NCI-H1048 (cell line): ENCODE measurements at places on chromosomes 4 and X.

GRCh38 chr4:11409632-11410031, 19.1 kb downstream of the HS3ST1 start:
- no peak for DNase-seq

- no peak for DNase-seq
These were observed 12.2 kb downstream of the PLS3 start for GRCh38 chrX:115573185-115573584.

- no peak for DNase-seq
These were observed 38.5 kb downstream of the HPGD start for GRCh38 chr4:174483792-174484191.

DNA sequence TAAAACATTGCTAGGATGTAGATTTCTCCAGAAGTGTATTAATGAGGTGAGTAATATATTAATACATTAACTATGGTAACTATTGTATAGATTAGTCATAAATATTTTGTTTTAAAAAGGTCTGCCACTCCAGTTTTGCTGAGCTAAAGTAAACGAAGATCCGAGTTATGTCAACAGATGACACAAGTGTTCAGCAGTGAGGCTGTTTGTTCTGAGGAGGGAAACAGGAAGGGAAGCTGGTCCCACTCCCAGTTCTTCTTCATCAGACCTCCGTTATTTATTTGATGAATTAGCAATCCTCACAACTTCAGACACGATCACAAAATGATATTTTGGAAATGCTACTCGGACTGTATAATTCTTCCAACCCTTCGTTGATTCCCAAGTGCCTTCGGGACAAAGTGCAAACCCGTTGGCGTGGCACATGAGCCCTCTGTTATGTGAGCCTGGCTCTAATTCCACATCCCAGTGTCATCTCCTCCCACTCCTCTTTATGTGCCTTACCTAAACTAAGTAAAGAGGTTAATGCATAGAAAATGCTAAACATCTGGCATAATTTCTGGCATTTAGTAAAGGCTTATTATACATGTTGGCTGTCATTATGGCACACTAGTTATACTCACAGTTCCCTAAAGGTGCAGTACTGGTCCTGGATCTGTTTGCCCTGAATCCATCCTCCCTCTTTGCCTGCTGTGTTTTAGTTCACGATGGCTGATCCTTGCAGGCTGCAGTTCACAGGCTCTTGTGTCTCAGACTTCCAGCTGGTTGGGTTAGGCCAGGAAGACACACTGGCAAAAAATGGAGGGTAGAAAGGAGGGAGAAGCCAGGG, 190.6 kb upstream of the LNX1 start:
- DNase-seq: no peak

GRCh38 chrX:15269618-15270521, at the start of gene ASB9:
ASB9 (minus strand) TSS chrX:15270083; CDS start chrX:15269874, 209 bp downstream.
- DNase-seq: no peak

- no peak for DNase-seq
These were observed 128.5 kb downstream of the LARP7 start for GRCh38 chr4:112765317-112765974.
